M059J (cell line): ENCODE measurements at places on chromosomes 13 and 19. TPM values are rescaled to one million over a fixed set of nuclear protein-coding genes. Genes with fewer than 3 reads are reported as not detected.

DNA sequence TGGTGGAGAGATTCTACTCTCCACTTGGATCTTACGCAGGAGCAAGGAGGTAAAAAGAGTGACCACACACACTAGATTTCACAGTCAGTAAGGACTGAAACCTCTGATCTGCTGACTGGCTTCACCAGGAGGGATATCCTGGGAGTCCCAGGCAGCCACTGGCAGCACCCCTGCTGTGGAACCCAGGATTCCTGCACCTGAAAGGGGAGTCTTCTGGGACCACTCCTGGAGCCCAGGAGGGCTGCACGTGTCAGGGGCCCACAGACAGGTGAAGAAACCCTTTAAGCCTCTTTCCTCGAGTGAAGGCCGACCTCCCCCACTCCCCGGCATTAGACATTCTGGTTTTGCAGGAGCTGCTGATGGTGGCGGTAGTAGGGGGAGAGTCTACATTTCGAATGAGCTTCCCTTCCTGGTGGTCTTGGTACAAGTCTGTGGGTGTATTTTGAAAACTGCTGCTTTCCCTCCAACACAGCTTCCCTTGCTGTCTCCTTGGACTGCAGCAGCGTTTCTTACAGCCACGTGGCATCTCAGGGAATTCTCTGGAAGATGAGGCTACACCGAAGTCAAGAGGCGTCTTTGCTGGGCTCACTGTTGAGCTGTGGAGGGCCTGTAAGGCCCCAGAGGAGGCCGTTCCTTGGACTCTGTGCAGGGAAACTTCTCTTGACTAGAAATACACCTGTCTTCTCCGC lies 62.6 kb downstream of the ALOX5AP start:
- no peak for DNase-seq

Gene FAAP24
- total RNA-seq = 11.6 and 12.1 TPM in 2 replicates

DNA sequence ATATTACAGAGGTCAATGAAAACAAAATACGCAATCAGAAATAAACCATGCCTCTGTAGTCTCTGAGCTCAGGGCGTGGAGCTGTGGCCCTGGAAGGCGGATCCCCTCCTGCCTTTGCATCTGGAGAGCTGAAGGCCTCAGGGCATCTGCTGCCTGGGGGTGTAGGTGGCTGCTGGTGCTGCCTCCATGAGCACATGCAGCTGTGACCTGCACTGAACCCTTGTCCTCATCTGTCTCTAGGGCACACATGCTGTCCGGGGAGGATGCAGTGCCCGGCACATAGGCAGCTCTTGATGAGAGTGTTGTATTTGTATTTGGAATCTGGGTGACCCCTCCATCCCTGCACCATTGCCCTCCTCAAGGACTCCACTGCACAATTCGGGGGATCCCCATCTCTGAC lies 185.7 kb downstream of the TEX29 start:
- no peak for DNase-seq

GRCh38 chr19:45245334-45245787 lies at the start of gene EXOC3L2:
EXOC3L2 (minus strand) TSS chr19:45245407; CDS start chr19:45239045, 6,362 bp downstream.
- DNase-seq = no peak

Gene FFAR3
- not detected in 2 replicates for total RNA-seq

DNA sequence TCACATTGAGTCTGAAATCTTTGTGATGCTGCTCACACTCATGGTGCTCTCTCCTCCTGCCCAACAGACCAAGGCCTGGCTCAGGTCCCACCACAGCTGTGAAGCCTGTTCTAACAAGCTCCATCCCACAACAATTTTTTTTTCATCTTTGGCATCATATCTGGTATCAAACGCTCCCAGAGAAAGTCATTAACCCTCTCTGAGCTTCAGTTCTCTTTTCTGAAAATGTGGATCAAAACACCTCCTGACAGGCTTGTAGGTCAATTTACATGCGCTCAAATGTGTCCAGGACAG lies 224.4 kb downstream of the LACC1 start:
- DNase-seq = no peak

Gene IGSF23
- 0.22 and 0.81 TPM in 2 replicates for total RNA-seq

Gene KLK2
- total RNA-seq = not detected in 2 replicates
